ENCODE measurements at places on chromosomes 3 and 15.

- no peak for DNase-seq
Observed at GRCh38 chr3:46578973-46579755, 13.1 kb upstream of the LRRC2 start.

DNA sequence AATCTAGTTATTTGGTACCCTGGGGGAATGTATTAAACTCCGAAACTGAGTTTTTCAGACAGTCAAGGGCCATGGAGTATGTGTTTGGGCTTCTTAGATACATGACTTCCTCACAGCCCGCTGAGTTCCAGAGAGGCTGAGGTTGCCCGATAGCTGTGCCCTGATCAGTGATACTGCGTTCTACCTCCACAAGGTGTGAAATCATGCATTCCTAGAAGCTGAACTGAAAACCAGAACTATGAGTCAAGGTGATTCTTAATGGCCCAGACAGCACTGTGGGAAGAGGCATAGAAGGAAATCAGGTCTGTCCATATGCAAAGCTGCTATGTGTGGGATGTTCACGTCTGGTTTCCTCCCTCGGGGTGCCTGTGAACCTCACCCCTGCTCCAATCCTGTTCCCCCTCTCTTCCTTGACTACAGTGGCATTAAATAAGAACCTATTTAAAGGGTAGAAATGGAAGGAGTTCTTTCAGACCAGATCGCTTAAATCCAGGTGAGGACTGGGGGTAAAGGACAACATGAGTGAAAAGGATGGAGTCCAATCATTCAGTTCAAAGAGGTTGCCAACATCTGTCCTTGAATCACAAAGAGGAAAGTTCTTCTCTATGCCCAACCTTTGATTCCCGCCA is 74.3 kb downstream of the MYO1E start:
- DNase-seq, result no peak

DNA sequence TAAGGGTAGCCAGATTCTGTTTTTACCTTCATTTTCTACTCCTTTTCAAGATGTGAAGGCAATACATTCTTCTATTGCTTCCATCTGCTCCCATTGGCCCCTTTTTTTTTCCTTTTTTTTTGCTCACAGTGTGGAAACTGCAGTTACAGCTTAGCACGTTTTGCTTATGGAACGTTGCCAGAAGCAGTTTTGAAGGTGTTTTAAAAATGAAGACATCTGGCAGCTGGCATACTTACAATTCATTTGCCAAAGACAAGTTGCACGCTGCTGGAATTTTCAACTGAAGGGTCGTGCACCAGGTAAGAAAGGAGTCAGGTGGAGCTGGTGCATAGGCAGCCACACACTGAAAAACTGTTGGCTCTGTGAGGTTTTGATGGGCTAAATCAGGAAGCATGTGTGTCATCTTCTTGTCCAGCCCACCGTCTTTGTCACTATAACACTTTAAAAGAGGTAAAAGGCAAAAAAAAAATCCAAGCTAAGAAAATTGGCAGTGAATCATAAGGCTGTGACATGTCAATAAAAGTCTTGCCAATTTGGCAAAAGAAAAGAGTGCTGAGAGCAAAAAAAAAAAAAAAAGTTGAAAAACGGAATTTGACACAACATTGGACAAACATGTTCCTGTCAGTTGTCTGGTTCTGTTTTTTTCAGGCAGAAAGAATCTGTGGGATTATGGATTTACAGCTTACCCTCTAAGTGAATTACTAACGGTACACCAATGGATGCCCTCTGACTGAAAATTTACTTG is 225.4 kb upstream of the SOX2 start:
- no peak for DNase-seq

DNA sequence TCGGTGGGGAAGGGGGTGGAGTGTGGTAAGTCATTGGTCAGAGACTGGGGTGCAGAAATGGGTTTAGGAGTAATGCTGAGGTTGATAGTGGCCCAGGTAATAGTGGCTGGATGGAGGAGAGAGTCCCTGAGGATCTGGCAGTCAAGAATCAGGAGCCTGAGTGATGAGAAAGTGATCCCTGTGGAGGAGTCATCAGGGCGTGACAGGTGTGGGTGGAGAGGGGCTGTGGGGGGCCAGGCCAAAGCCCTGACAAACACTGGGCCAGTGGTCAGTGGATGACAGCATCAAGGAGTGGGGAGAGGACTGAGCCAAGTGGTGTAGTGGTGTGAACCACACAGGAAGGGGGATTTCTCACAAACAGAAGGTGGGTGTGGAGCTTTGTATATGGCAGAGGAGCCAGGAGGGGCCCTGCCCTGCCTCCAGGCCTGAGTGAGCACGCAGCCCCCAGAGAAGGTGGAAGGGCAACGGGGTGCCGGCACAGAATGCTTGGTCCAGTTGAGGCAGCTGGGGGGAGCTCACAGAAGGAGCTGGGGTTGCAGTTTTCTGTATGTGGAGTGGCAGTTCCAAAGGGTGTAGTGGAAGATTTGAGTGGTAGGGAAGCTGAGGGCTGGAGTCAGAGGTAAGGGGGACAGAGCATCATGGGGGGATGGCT is 77.1 kb downstream of the SPSB4 start:
- no peak for DNase-seq
